CD4-positive, alpha-beta T cell treated with Interleukin-21 for 1 hour (primary cell): ENCODE measurements at places on chromosomes 7 and 10.

DNA sequence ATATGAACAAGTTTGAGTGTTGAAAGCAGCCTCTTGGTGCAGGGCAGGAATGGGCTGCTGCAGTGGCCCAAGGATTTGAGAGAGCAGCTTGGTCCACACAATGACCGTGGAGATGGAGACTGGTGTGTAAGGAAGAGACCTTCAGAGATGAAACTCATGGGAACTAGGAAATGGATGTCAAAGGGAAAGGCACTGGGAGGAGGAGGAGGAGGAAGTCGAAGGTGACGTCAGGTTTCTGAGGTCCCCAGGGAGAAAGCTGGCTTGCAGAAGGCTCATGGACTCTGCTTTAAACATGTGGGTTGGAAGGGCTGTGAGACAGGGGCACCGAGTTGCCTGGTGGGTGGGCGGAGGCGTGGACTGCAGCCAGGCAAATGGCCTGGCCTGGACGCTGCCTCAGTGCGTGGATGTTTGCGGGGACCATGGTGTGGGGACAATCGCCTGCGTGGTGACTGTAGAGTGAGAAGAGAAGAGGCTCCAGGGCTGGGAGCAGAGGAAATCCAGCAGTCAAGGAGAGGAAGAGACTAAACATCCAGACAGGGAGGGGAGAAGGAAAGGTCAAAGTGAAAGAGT, 14.6 kb downstream of the C10orf71 start:
- no peak for DNase-seq

DNA sequence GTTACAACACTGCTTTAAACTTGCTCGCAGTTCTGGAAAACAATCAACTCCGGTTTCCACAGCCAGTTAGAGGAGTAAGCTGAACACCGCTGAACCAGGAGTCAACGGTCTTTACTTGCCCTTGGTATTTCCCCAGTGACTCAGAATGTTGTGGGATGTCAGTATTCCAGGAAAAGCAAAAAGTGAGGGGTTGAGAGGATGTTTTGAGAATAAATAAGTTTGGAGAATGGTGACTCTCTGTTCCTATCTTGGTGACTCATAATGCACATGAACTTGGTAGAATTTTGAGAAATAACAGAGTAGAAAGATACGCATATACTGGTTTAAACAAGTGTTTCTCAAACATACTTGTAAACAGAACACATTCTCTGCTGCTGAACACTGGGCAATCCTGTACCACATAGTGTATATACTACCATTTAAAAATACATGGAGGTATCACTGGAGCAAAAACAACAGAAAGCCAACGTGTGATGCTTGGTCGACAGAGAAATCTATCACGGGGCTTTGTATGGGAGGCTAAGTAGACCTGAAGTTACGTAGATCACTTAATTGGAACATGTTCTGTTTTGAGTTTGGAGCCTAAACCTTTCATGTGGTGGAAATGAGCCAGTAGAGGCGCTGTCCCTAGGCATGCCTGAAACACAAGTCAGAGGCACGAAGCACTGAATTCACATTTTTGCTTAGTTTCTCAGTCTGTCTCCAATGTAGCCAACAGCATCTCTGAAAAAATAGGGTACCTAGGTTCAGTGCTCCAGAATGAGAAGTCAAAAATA, 534.3 kb downstream of the PARD3 start:
- no peak for DNase-seq

GRCh38 chr7:118311121-118311836, 86.8 kb downstream of the ANKRD7 start:
- DNase-seq = no peak

DNA sequence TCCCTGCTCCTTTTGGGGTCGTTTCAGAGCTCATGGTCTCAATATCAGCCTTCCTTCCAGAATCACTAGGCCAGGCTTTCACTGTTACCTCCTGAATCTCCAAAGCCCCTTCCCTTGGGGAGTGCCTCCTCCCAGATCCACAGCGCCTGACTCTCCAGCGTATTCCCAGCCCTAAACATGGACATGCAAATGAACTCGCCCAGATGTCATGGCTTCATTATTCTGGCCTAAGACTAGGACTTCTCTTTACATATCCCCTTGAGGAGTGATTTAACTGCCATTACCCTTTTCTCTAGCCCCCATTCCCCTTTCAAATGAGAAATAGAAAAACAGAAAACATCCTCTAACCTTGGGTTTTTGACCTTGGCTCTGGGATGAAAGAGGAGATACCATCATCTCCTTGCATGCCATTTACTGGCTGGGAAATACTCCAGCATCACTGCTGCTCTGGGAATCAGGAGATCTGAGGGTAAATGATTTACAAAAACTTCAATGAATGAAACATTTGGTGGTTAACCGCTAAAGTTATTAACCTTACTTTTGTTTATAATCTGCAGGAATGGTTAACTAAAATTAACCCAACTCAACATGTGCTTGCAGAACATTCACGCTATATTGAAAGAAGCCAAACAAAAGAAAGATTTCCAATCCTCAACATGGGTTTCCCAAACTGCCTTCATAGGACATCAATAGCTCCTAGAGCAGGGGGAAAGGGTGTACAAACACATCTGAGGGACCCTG, 37.0 kb downstream of the FAM171A1 start:
- DNase-seq = no peak

- no peak for DNase-seq
Observed at GRCh38 chr7:55977831-55978230, 13.4 kb downstream of the NIPSNAP2 start.

- no peak for DNase-seq
Observed at GRCh38 chr7:24478137-24478655, 95.1 kb upstream of the PALS2 start.

DNA sequence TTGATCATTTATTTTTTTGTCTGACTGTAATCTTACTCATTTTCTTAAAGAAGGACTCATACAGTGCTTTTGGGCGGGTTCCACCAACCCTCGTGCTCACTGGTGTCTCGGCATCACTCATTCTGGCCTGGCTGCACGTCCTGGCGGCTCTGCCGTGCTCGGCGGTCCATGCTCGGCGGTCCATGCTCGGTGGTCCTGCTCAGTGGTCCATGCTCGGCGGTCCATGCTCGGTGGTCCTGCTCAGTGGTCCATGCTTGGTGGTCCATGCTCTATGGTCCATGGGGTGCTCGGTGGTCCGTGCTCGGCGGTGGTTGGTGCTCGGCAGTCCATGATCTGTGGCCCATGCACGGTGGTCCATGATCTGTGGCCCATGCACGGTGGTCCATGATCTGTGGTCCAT, 72.5 kb downstream of the WDR37 start:
- no peak for DNase-seq

GRCh38 chr7:1169409-1170368, 9.7 kb upstream of the ZFAND2A start:
- peak; percentile 87 for DNase-seq

DNA sequence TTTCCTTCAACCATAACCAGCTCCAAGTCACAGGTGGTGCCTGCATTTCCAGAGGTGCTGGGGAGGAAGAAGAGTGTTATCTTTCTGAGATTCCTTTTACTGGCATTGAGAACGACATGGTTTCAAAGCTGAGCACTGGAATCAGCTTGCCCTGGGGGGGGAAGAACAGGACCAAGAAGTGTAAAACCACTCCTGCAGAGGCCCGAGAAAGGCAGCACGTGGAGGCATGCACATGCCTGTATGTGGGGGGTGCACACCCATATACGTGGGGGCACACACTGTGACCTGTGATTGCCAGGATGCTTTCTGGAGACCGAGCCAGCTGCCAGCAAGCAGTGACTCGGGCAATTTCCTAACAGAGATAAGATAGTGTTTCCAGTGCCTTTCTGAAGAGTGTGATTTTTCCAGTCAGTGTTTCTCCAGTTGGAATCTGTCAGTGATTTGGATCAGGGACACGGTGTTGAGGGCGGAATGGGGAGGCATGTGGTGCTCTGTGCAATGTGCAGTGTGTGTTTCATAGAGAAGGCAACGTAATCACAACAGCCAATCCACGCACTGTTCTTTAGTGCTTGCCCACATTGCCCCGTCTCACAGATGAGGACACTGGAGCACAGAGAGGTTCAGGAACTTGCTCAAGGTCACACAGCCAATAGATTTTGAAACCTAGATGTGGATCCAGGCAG, 4.2 kb downstream of the LRRC27 start:
- no peak for DNase-seq

DNA sequence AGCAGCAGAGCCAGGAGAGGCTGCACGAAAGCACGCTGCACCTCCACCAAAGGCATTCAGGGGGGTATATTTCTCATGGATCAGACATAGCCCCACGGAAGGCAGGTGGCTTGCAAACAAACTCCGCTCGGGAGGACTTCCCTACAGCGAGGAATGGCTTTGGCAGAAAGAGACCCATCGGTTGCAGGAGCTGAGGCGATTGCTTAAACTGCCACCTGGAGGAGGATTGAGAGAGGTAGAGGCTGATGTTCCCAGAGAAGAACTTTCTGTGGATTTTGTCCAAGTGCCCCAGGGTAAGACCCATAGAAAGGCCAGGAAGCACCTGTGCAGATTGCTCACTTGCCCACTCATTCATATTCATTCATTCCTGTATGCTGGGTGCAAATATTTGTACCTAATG, 89.1 kb downstream of the NEUROD6 start:
- DNase-seq = no peak

GRCh38 chr10:126803394-126803793, 101.8 kb upstream of the DOCK1 start:
- DNase-seq = no peak
